Mammary microvascular endothelial cell (primary cell): ENCODE measurements at places on chromosomes 7 and 10. TPM values are rescaled to one million over a fixed set of nuclear protein-coding genes. Genes with fewer than 3 reads are reported as not detected.

ZNF107 gene
- 1.9 and 2.1 TPM in 2 replicates for total RNA-seq

TSPAN14 gene
- total RNA-seq, result 219 and 252 TPM in 2 replicates

ELMO1 gene
- total RNA-seq, result 13.6 and 20.4 TPM in 2 replicates

MEST gene
- total RNA-seq, result 0.80 and 1.0 TPM in 2 replicates

GSAP gene
- total RNA-seq, result 1.7 and 3.7 TPM in 2 replicates

ELAPOR2 gene
- 39.5 and 44.4 TPM in 2 replicates for total RNA-seq

PLEKHS1 gene
- not detected in 2 replicates for total RNA-seq

CYP3A4 gene
- not detected in 2 replicates for total RNA-seq

GNAT3 gene
- not detected in 2 replicates for total RNA-seq

SKAP2 gene
- 31.1 and 40.2 TPM in 2 replicates for total RNA-seq

TMEM184A gene
- total RNA-seq, result 0.07 and 0.25 TPM in 2 replicates

PPP1R17 gene
- total RNA-seq, result not detected in 2 replicates

GPER1 gene
- total RNA-seq, result 0.79 and 2.0 TPM in 2 replicates

KAZALD1 gene
- 0.20 and 0.40 TPM in 2 replicates for total RNA-seq

AZGP1 gene
- total RNA-seq, result not detected in 2 replicates

TEX47 gene
- total RNA-seq, result not detected in 2 replicates

STOX1 gene
- total RNA-seq, result 0.59 TPM in 1 of 2 replicates, not detected in the other

BAMBI gene
- total RNA-seq, result 1.1 and 1.6 TPM in 2 replicates

TRIM50 gene
- not detected in 2 replicates for total RNA-seq

JAZF1 gene
- total RNA-seq, result 6.6 and 7.5 TPM in 2 replicates

GRID2IP gene
- not detected in 2 replicates for total RNA-seq

ACTL6B gene
- not detected in 2 replicates for total RNA-seq

SPDYE1 gene
- not detected in 2 replicates for total RNA-seq

ATOH7 gene
- not detected in 2 replicates for total RNA-seq

EVX1 gene
- total RNA-seq, result not detected in 2 replicates

PARG gene
- 13.7 and 17.5 TPM in 2 replicates for total RNA-seq

MCM10 gene
- 12.2 and 13.5 TPM in 2 replicates for total RNA-seq

CLRN3 gene
- total RNA-seq, result not detected in 2 replicates

ACHE gene
- total RNA-seq, result 0.54 and 0.67 TPM in 2 replicates

PFKP gene
- 265 and 272 TPM in 2 replicates for total RNA-seq

PNLIPRP1 gene
- total RNA-seq, result not detected in 2 replicates

GRB10 gene
- 95.3 and 113 TPM in 2 replicates for total RNA-seq

SPDYE8 gene
- total RNA-seq, result not detected in 2 replicates

IL2RA gene
- total RNA-seq, result not detected in 2 replicates

VWC2 gene
- not detected in 2 replicates for total RNA-seq
